ENCODE measurements at places on chromosomes 3 and 15. TPM values are rescaled to one million over a fixed set of nuclear protein-coding genes. Genes with fewer than 3 reads are reported as not detected.

The NEK11 gene
- polyA plus RNA-seq: 19.3 TPM

The CTXND1 gene
- polyA plus RNA-seq: 14.1 TPM

The CCR5 gene
- 0.42 TPM for polyA plus RNA-seq

The NTRK3 gene
- 15.6 TPM for polyA plus RNA-seq

- DNase-seq: no peak
Observed at GRCh38 chr3:187902936-187903335, 157.7 kb upstream of the BCL6 start.

GRCh38 chr15:65494076-65494475 is 23.4 kb downstream of the DPP8 start:
- no peak for DNase-seq

DNA sequence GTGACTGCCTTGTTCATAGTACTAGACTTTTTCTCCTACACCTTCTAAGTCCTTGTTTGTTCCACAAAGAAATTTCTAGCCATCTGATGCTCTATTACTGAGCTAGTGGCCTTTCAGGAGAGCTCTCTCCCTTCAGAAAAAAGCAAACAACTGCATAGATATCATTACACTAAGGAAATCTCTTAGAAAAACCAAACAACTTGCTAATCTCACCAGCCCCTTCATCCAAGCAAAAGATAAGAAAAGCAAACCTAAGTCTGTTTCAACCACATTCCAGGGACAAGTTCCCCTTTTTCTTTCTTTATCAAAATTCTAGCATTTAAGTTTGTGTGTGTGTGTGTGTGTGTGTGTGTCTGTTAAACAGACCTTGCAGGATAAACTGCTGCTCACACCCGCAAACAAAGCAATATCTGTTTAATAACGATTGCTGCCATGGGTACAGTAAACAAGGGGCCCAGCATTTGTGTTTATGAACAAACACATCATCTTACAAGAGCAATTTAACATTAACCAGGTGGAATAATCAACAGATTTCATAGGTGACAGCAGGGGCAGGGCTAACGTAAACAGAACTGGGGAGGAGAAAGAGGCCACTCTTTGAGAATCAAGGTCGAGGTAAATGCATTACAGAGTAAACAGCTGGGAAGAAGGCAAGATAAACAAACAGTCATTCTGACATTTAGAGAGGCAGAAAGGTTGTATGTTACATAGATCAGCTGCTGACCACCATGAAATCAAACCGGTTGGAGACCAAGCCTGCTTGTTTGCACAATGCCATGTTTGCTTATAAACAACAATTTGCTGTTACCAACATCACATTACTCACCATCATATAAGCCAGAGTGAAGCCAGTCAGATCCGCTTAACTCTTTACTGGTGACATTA is 375.1 kb downstream of the FOXP1 start:
- DNase-seq: no peak

The VILL gene
- polyA plus RNA-seq: 11.0 TPM

The SUSD5 gene
- polyA plus RNA-seq: 5.6 TPM

The SUMF1 gene
- 53.2 TPM for polyA plus RNA-seq

The GXYLT2 gene
- 11.8 TPM for polyA plus RNA-seq

- DNase-seq: no peak
Observed at GRCh38 chr15:39888809-39889208, 31.3 kb downstream of the GPR176 start.

The PROK2 gene
- 0.10 TPM for polyA plus RNA-seq

- DNase-seq: no peak
Observed at GRCh38 chr3:43893727-43894126, 203.0 kb downstream of the ABHD5 start.

The ARPP21 gene
- 1.7 TPM for polyA plus RNA-seq

GRCh38 chr3:76565496-76566210 is 474.2 kb upstream of the ROBO2 start:
- DNase-seq: no peak

DNA sequence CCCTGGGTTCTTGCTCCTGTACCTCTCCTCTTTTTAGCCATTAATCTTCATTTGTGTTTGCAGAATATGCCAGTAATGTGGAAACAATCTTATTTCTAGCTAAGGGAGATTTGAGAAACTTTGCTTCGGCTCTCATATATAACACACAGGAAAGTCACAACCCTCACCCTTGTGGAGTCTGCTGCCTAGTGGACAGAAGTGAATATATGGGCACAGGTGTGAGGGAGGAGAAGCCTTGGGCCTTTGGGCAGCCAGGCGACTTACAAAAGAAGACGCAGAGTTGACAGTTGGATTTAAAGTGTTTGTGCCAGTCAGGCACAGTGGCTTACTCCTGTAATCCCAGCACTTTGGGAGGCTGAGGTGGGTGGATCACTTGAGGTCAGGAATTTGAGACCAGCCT is 181.8 kb upstream of the TBL1XR1 start:
- no peak for DNase-seq

The SAMD7 gene
- not detected for polyA plus RNA-seq

DNA sequence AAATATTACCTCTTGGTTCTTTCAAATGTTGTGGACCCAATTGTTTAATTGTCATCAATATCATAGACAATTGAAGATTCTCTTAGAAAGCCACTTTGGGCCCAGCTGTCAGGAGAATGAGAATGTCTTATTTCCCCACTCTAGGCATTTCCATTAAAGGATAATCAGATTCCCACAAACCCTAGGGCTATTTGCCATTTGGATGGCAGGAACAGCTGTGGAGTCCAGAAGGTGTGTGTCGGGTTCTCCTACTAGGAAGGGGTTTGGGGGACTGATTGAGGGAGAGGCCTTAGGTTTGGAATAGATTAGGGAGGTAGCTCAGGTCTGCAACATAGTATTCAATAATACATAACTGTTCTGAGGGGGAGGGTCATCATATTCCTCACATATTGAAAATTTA is 35.2 kb upstream of the PLSCR5 start:
- no peak for DNase-seq

The RAB5A gene
- 80.8 TPM for polyA plus RNA-seq

- no peak for DNase-seq
Observed at GRCh38 chr3:126998728-126999127, 15.8 kb downstream of the PLXNA1 start.

The EEF1AKMT4 gene
- 2.8 TPM for polyA plus RNA-seq

- peak; percentile 65 for DNase-seq
Observed at GRCh38 chr15:74317820-74318375, 49.5 kb downstream of the CYP11A1 start.

- DNase-seq: no peak
Observed at GRCh38 chr3:98240131-98240530, 23.9 kb upstream of the OR5H6 start.

The SYNPR gene
- 0.12 TPM for polyA plus RNA-seq

GRCh38 chr3:187922704-187923416 is 177.6 kb upstream of the BCL6 start:
- no peak for DNase-seq

- no peak for DNase-seq
Observed at GRCh38 chr3:39811561-39811960, 2.2 kb downstream of the MYRIP start.

The GPR27 gene
- 10.4 TPM for polyA plus RNA-seq

The THUMPD3 gene
- 56.0 TPM for polyA plus RNA-seq

DNA sequence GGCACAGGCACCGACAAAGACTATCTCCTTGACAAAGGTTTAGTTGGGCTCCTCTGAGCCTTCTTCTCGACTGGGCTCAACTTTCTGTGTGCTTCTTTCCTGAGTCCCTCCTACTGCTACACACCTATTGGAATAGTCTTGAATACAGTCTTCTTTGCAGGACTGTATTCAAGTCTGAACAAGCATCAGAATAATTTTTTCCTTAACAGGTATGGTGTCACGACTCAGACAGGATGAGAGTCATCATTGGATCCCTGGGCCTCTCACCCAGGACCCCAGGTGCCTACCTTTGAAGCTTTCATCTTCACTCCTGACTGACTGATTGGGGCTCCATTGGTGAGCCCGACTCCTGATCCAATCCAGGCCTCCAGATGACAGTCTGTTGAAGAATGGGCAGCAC is 66.3 kb downstream of the CRYGS start:
- no peak for DNase-seq

DNA sequence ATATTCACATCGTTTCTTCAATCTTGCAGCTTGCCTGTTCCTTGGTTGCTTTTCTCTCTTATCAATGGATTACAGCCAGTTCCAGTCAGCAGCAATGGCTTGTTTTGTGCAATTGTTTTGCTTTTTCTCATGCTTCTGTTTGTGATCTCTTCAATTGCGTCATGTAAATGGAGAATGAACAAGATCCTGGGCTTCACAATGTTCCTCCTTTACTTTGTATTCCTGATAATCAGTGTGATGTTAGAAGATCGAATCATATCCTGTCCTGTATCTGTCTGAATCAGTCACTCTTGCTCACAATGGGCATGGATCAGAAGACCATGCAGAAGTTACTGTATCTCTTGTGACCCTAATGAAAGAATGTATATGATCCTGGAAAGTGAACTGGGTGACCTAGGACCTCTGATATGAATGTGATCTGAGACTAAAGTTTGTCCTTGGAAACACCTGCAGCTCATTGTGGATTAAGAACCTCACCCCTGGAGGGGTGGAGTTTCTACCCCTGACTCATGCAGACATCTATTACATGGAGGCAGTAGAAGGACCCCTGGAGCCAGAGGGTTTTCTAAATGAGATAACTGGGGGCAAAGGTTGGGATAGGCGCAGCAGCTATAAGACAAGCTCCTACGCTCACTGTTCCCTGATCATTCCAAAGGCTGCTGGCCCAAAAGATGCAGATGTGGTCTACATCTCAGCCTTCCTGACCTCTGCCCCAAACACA is 32.2 kb downstream of the SLC24A1 start:
- no peak for DNase-seq

GRCh38 chr15:63985221-63986184 is 60.8 kb downstream of the DAPK2 start:
- no peak for DNase-seq

The CCDC9B gene
- polyA plus RNA-seq: 3.9 TPM

GRCh38 chr3:101150504-101150903 is 157.3 kb upstream of the ABI3BP start:
- no peak for DNase-seq

The TMEM42 gene
- 26.7 TPM for polyA plus RNA-seq

GRCh38 chr15:38054488-38054887 is 120.0 kb downstream of the TMCO5A start:
- no peak for DNase-seq

- DNase-seq: no peak
Observed at GRCh38 chr3:172522871-172523818, at the start of gene TNFSF10. Gene TNFSF10, minus strand, starts transcription at chr3:172523430. Its CDS starts 46 bp downstream, at chr3:172523384.

The LMAN1L gene
- not detected for polyA plus RNA-seq

DNA sequence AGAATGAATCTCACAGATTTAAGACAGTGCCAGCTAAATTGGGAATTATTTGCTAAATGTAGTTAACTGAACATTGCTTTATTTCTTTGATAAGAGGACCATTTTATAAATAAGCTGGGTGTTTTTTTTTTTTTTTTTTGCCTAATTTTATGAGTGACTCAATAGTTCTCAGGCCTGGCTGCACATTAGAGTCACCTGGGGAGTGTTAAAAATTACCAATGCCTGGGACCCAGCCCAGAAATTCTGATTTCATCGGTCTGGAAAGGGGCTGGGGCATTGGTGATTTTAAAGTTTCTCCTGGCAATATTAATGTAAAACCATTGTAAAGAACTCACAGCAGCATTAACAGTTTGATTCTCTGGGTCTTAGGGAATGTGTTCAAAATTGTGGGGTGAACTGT is 51.2 kb upstream of the PHLDB2 start:
- no peak for DNase-seq

The SCN11A gene
- polyA plus RNA-seq: 0.97 TPM

- no peak for DNase-seq
Observed at GRCh38 chr3:86379280-86379679, 611.7 kb downstream of the VGLL3 start.

- DNase-seq: no peak
Observed at GRCh38 chr15:85307687-85308045, 72.7 kb upstream of the AKAP13 start.

- no peak for DNase-seq
Observed at GRCh38 chr15:42069496-42070278, 24.7 kb downstream of the PLA2G4D start.

Data from right renal pelvis (tissue), 4 donors.